ENCODE measurements at places on chromosomes 12 and 14. TPM values are rescaled to one million over a fixed set of nuclear protein-coding genes. Genes with fewer than 3 reads are reported as not detected.

DNA sequence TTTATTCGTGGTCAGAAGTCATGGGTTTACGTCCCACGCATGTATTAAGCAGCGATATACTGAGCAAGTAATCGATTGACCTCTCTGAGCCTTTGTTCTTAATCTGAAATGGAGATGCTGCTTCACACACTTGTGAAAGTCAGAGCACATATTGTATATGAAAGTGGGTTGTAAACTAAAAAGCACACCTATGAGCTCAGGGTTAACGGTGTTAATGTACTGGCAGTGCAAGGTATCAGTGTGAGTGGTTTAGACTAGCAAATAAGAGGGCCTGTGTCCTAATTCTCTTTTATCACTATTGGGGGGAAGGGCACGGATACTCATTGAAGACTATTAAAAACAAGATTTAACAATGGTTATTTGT is 676 bp downstream of the MRPL42 start:
- DNase-seq = no peak

Gene DEGS2
- not detected for polyA plus RNA-seq

GRCh38 chr12:109779382-109779781 is 53.8 kb downstream of the TRPV4 start:
- DNase-seq = no peak

DNA sequence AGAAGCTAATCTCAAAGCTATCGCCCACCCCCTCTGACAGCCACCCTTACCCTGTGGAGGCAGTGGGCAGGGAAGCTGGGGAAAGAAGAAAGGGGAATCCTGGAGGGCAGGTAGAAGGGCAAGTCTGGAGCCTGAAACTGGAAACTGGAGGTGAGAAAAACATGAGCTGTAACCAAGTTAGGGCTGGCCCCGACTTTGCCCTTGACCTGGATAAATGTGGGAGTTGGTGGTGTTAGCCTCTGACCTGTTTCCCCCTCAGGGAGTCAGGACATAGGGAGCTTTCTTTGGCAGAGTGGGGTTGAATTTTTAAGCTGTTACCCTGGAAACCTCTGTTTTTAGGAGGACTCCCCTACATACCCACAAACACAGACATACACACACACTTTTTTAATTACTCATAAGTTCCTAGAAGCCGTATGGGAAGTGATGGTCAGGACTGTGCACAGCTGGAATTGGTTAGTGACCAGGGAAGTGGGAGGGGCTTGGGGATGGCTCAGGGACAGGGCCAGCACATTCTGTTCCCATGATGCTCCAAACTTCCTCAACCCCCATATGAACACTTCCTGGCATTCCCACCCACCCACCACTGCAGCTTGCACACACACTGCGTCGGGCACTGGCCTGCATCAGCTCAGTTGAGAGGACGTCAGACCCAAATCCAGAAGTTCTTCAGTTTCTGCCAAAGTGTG is 5.0 kb upstream of the MMP19 start:
- peak; percentile 99 for DNase-seq

Gene BLOC1S1
- polyA plus RNA-seq = 132 TPM

DNA sequence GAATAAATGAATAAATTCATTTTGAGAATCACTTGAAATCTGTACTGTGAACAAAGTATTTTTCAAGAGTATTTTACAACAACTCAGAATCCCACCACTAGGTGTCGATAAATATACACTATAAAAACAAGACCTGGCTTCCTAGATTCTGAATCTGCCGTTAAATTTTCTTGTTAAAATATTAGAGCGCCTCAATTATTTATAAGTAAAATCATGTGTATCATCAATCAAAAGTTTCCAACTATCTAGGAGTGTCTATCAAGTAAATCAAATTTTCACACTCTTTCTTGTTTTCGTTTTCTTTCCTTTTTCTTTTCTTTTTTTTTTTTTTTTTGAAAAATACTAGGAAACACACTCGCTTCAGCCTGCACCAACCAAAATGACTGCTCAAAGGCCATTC is 179.2 kb upstream of the DCN start:
- DNase-seq = no peak

- peak; percentile 59 for DNase-seq
These were observed 102.5 kb downstream of the LGMN start for GRCh38 chr14:92645841-92646478.

Gene MARS1
- 236 TPM for polyA plus RNA-seq

Gene SIX1
- 26.9 TPM for polyA plus RNA-seq

DNA sequence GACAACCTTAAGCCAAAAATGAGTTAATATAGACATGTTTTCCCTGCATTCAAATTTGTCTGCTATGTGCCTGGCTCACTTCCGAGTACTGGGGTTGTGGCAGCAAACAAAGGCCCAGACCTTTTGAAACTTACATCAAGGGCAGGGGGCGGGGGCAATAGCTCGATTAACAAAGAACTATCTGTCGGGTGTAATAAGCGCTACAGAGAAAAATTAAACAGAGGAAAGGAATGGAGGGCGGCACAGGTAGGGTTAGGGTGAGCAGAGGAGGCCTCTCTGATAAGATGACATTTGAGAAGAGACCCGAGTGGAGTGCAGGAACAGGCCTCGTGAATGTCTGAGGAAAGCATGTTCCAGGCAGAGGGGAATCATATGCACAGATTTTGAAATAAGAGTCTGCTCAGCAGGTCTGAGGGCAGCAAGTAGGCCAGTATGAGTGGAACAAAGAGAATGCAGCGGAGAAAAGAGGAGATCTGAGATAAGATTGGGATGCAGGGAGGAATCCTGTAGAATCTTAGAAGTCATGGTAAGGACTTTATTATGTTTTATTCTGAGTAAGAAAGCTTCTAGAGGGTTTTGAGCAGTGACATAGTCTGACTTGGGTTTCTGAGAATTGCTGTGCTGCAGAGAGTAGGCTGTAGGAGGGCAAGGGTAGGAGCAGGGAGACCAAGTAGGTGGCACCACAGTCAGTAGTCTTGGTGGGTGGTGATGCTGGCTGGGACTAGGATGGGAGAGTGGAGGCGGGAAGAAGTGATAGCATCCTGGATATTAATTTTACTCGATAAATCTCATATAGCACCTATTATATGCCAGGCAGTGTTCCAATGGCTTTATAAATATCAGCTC is 52.6 kb downstream of the BICDL1 start:
- DNase-seq = no peak

DNA sequence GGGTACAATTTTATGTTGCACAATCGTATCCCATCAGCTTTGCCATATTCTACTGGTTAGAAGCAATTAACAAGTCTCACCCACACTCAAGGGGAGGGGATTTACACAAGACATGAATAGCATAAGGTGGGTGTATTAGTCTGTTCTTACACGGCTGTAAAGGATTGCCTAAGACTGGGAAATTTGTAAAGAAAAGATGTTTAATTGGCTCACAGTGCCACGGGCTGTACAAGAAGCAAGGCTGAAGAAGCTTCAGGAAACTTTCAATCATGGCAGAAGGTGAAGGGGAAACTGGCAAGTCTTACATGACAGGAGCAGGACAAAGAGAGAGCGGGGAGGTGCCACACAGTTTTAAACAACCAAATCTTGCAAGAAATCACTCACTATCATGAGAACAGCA is 231.8 kb upstream of the AMIGO2 start:
- no peak for DNase-seq

Measured in AG04450 (cell line).